ENCODE measurements at places on chromosomes 1 and 21.

GRCh38 chr1:200299571-200299970 lies 110.3 kb downstream of the ZNF281 start:
- DNase-seq, result no peak

DNA sequence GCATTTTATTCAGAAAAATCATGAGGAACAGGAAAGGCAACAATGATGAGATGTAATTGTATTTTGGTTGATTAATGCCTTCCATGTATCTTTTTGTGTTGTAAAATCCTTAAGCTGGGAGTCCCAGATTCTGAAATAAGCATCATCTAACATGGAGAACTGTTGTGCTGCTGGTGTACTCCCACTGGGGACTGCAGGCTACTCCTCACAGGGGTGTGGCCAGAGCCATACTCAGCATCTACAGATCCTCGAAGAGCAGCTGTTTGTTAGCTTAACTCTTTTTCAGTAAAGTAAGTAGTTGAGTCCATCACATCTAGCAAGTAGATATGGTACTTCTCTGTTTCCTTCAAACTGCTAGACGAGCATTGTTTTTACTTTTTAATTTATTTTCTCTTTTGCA lies 358.0 kb downstream of the BRINP3 start:
- no peak for DNase-seq

GRCh38 chr21:31236528-31236927 lies 107.5 kb downstream of the TIAM1 start:
- no peak for DNase-seq

- no peak for DNase-seq
Measured at GRCh38 chr1:51168266-51168845, 66.3 kb downstream of the C1orf185 start.

DNA sequence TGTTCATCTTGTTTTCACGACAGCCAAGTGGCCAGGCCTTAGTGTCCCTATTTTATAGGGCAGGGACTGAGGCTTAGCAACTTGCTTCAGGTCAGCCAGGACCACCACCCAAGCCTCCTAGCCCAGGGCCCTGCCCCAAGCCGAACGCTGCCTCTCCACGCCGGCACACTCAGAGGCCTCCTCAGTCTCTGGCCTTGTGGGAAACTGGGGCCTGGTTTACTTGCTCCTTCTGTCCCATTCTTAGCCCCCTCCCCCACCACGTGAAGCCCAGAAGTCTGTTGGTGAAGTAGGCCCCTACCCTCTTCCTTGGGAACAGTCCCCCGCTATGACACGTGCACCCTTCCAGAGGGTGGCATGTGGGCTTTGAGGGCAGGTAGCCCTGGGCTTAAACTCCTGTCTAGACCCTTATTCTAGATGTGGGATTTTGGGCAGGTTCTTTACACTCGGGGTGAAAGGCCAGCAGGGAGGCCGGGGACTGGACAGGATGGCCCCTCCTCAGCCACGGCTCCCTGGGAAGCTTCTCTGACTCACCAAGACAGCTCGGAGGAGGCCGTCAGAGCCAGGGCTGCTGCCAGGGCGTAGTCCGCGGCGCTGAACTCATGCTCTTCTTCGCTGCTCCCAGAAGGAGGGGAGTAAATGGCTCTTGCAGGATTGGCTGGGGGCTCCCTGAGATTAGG lies 4.3 kb downstream of the MYOM3 start:
- peak; percentile 26 for DNase-seq

- DNase-seq, result no peak
Measured at GRCh38 chr1:165925498-165926079, 98.2 kb downstream of the UCK2 start.

Data from non-pigmented ciliary epithelial cell (primary cell).